ENCODE measurements at places on chromosomes 6 and 20.

DNA sequence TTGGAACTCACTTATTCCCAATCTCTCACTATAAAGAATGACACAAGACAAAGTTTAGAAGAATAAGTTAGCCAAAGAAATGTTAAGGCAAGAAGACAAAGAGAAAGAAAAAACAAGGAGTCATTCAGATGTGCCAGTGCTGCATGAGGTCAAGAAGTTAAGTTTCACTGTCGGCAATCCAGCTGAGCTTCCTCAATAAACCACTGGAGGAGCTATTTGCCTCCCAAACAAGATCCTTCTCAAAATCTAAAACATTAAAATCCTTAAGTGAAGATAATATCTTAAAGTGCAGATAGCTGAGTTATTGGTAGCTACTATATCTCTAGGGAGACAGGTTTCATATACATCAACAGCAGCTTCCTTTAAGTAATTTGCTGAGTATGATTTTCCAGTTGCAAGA is 512.3 kb downstream of the HDGFL1 start:
- DNase-seq = no peak

- no peak for DNase-seq
Observed at GRCh38 chr6:69994251-69994650, 127.9 kb downstream of the COL19A1 start.

- no peak for DNase-seq
Observed at GRCh38 chr20:49656304-49656703, 57.4 kb downstream of the B4GALT5 start.

- no peak for DNase-seq
Observed at GRCh38 chr20:8124639-8125038, 7.4 kb upstream of the PLCB1 start.

DNA sequence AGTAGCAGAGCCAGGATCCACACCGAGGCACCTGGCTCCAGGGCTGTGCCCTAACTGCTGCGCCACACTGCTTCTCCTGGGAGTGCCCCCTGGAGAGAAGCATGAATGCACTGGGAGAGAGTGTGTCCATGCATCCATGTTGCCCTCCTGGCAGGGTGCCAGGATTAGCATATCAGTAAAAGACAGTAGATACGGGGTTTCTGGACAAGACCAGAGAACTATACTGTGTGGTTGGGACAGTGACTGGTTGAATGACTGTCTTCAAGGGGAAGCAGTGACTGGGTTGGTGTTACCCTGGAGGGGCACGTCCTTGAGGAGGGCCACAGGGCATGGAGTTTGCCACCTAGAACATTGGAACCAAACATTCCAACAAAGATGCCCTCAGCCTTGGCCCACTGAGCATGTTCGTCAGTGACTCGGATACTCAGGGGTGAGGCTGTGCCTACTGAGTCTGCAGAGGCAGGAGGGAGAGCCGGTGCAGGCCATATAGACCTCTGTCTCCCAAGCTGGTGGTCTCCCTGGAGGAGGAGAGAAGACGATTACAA is 288.8 kb downstream of the CDC5L start:
- no peak for DNase-seq

DNA sequence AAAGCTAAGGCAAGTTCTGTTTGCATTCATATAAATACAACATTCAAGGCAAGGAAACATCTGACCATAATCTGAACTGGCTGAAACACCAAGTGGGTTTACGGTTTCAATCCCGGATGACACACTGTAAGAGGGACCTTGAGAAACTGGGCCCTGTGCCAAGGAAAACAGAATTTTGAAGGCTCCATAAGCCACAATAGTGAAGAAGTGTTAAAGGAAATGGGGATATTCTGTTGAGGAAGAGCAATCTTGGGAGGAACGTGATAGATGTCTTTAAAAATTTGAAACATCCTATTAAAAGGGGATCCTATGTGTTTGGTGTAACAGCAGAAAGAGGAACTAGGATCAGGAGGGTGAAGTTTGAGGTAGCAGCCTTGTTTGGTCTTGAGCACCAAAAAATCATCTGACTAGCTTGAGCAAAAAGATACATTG is 82.4 kb upstream of the TAB2 start:
- no peak for DNase-seq

DNA sequence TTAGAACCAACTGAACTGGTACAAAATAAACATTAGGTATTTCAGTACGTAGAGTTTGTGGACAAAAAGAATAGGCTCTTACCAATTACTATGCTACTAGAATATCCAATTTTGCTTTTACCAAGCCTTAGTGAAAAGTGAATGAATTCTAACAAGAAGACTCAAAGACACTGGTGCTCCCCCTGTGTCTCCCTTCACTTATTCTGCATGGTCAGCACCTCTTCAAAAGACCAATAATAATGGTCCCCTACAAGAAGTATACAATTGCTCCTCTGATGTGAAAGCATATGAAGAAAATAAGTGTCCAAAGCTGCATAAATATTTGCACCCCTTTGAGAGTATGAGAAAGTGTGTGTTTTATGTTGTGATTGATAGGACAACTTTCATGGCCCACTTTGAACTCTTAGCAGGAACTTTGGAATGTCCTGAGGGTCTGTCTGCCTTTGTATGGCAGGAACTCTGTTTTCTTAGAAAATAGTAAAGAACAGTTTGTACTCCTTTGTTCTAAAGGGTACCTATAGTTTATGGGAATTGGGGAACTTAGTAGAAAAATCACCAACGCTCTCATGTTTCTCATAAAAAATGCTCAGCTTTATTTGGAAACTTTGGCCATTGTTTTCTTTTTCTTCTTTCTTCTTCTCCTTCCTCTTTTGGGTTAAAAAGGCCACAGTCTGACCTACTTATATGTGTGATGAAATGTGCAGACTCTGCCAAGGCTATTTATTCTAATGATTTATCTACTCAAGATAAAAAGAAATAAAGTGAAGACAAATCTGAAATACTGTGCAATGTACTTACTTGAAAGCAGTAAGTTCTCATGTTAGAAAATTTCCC is 352.4 kb downstream of the LAMA2 start:
- no peak for DNase-seq

- no peak for DNase-seq
Observed at GRCh38 chr20:33191484-33191883, 23.5 kb downstream of the BPIFA2 start.

Data from posterior cingulate gyrus (tissue), 11 donors.